ENCODE measurements at places on chromosomes 2 and 18.
A peak's percentile ranks its signal among the peaks of the same experiment; 100 is the strongest.

DNA sequence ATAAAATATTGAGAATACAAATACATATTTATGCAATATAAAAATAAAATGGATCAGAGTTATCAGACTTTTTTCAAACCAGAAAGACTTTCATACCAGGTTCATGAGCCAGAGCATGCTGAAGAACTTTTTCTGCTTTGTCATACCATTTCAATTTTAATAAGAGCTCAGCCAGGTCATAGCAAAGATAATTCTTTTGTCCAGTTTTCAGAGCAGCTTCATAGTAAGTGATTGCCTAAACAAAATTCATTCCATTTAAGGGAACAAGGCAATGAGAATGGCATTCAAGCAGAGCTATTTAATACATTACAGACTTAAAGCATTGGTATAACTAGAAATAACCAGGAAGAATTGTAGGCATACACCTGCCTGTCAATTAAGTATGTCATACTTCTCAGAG is 42.3 kb downstream of the TTC21B start:
- DNase-seq = no peak

GRCh38 chr18:21702602-21703001 is 2.0 kb downstream of the ABHD3 start:
- no peak for DNase-seq

- no peak for DNase-seq
Observed at GRCh38 chr2:165402162-165402561, 67.3 kb upstream of the CSRNP3 start.

DNA sequence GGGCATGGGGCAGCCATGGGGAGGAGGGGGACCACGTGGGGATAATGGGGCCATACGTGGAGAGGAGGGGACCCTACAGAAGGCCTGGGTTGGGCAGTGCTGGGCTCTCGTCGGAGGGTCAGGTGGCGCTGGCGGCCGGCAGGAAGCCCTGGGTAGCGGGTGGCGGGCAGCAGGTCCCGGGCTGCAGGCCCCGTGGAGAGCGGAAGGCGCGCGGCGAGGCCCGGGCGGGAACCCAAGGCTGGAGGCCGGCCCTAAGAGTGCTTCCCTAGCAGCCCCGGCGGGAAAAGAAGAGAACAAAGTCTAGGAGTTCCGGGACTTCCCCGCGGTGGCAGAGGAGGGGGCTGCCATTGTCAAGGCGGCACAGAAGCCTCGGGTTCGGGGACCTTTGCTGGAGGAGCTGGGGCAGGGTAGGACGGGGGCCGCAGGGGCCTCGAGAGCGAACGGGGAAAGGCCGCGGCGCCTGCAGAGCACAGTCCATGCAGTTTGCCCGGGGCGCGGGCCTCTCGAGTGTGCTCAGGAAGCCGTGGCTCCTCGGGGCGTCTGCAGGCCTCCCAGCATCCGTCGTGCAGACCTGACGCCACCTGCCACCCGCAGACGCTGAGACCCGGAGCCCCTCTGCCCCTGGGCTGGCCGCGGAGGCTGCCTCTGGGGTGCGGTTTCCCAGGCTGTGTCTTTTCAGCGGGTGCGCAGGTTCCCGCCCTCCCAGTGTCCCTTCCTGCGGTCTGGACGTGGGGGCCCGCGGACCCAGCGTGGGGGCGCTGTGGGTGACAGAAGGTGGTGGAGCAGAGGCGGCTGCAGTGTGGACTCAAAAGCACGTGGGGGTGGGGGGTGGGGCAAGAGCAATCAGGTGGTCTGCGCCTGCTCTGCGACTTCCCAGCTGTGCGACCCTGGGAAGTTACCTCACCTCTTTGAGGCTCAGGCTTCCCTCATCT is 19.4 kb upstream of the NCL start:
- DNase-seq = peak; percentile 39

- no peak for DNase-seq
Observed at GRCh38 chr2:239256350-239256743, 144.5 kb downstream of the HDAC4 start.

- DNase-seq = no peak
Observed at GRCh38 chr2:40405465-40405864, 46.4 kb downstream of the SLC8A1 start.

- DNase-seq = no peak
Observed at GRCh38 chr2:48316753-48317750, 212.9 kb upstream of the STON1 start.

- no peak for DNase-seq
Observed at GRCh38 chr2:100627330-100628300, 64.8 kb downstream of the PDCL3 start.

DNA sequence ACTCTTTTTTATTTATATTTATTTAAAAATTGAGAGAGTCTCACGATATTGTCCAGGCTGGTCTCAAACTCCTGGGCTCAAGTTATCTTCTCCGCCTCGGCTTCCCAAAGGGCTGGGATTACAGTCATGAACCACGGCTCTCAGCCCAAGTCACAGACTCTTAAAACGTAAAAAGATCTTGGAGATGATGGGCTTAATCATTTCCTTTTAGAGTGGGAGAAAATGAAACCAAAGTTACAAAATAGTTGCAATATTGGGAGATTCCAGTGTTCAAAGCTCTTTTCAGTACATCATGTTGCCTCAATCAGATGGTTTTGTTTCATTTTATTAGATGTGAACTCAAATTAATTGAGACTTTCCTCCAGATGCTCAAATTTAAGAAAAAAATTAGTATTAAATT is 151.4 kb upstream of the XPO1 start:
- no peak for DNase-seq

- no peak for DNase-seq
Observed at GRCh38 chr2:71496156-71496770, 42.9 kb downstream of the DYSF start.

DNA sequence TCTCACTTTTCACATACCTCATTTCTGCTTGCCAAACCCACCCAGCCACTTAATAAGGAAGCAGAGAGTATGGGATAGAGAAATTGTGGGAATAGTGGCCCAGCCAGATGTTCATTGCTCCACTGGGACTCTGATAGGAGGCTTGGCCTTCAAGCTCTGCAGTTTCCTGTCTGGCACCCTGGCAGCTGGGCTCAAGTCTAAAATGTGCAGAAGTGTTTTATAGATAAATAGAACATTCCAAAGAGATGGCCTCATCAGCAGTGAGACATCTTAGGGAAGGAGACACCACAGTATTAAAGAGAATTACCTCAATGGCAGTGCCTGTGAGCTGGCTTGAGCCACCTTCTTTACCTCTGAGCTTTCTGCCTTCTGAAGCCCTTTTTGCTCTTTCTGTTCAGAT is 24.7 kb downstream of the COPS7B start:
- no peak for DNase-seq

DNA sequence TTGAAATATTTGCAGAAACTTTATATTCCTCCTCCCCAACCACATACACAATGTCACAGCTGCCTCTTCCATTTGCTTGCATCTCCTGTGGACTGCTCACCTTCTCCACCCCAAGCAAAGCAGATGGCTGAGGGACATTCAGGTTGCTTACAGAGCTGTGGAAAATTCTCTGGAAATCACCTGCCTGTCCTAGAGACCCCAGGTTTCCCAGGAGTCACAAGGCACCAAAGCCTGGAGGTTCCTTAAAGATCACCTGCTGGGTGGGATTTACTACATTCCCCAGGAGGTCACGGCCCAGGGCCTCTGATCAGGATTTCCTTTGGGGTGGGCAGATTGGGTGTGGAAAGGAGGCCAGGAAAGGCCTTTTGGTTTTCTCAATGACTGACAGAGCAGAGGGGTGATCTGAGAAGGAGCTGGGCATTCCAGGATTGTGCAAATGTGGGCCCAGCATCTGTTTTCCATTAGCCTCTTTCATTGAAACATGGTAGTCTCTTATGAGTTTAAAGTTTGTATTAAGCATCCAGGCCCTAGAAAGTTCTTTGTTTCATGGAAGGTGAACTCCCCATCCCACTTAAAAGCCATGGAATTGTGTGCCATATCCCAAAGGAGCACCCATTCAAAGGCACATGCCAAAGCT is 410.7 kb upstream of the TNP1 start:
- no peak for DNase-seq

GRCh38 chr18:33239298-33239697 is 201.2 kb downstream of the CCDC178 start:
- DNase-seq = no peak

GRCh38 chr2:45698554-45698953 is 47.1 kb downstream of the PRKCE start:
- no peak for DNase-seq

- DNase-seq = no peak
Observed at GRCh38 chr18:2486426-2486825, 84.9 kb downstream of the METTL4 start.

- DNase-seq = peak; percentile 51
Observed at GRCh38 chr2:72204156-72204785, 56.6 kb upstream of the CYP26B1 start.

DNA sequence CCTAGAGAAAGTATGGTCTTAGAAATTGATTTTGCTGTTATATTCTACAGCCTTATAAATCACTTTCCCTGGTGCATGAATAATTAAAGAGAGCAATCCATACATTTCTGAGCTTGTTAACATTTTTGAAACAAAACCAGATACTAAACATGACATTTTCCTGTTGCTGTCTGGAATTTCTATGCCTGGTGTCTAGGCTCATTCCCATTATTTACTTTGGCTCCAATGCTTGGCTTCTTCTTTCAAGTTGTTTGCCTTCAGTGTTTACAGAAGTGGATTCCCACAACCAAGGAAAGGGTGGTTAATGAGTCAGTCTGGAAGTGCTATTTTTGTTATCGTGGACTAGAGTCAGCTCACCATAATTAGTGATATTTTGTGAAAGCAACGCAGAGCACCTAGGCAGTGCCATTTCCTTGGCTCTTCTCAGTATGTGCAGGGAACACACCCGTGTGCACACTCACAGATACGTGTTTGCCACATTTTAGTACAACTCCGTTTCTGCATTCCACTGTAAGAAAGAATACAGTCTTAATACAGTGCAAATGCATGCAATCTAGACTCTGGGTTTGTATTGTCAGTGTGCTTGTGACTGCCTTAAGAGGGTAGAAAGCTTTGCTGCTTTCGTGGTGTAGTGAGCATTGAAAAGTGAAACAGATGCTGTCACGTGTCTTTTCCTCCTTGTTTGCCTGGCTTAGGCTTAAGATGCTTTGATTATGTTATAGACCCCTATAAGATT is 185.0 kb upstream of the RASGRP3 start:
- no peak for DNase-seq

DNA sequence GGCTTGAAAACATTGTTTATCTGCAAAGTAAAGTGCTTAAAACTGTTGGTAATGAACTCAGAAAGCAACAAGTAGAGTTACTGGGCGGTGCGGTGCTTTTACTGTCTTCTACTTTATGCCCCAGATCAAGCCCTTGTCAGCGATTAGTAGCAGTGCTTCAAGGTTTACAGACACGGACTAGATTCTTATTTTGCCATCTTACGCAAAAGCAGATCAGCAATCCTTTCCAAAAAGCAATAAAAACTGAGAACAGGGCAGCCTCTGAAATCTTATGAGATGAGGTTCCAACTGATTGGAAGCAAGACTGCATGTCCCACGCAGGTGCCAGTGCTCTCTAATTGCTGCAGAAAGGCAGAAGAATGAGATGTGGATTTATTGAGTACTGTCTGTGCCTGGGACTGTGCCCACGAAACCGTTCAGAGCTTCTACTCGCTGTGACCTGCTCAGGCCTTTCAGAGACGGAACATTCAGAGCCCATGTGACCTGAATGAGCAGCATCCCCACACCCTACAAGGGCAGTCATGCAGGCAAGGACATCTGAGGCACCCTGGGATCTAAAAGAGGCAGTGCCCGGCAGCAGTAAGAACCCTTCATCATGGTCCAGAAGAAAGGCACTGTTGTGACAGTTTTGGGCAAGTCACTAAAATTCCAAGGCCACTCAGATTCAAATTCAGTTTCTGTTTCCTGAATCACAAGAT is 15.7 kb downstream of the COL4A3 start:
- DNase-seq = no peak

DNA sequence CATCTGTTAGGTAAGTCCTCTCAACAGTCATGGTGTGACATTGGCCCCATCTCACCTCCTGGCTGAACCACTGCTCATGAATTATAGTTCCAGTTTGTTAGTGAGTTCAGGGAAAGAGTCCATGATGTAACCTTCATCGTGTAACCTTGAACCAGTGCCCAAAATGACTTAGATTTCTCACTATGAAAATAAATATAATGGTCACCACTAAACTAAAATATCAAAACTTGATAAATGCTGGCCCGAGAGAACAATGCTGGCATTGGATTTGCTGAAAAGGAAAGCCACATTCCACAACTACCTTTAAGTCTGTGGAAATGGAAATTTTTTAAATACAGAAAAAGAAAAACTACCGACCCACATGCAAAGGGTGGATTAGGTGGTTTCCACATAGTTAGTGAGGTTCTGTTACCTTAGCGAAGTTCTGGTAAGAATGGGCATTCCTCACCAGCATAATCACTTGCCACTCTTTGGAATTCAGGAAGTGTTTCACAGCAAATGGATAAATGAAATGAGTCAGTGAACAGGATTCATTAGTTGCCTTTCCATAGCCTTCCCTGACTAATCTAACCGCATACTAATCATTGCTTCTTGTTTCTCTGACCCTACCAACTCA is 133.9 kb upstream of the CTAGE1 start:
- DNase-seq = no peak

DNA sequence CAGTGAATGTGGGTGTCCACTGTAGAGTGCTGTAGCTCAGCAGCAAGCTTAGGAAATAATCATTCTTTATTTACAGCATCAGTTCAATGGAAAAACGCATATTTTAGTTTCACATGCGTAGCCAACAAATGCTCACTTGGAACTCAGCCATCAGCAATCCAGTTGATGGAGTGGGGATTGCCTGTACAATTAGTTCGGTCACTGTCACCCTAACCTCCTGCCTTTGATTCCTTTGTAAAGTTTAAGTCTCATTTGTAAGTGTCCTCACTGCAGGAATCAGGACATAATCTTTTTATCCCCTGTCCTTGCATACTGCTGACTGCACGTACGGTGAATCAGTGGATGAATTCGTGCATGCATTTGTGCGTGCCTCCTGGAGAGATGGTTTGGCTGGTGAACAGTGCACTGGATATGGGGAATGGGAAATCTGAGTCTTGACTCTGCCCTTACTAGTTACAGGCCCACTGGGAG is 55.9 kb downstream of the RAB31 start:
- DNase-seq = no peak

DNA sequence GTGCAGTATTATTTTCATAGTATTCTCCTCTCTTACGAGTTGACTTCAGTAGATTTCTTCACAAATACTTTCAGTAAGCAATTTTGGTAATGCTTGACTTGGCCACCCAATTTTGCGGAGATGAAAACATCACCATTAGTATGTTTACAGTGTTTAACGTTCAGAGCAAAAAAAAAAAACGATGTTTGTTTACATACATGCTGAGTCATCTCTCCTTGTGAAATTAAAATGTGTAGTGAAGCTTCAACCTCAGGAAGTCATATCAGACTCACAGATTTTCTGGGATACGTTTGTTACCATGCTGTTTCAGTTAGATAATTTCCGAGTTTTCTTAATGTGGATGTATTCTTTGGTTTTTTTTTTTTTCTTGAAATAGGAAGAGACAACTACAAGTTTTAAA is 100.1 kb downstream of the CTNNA2 start:
- DNase-seq = no peak

DNA sequence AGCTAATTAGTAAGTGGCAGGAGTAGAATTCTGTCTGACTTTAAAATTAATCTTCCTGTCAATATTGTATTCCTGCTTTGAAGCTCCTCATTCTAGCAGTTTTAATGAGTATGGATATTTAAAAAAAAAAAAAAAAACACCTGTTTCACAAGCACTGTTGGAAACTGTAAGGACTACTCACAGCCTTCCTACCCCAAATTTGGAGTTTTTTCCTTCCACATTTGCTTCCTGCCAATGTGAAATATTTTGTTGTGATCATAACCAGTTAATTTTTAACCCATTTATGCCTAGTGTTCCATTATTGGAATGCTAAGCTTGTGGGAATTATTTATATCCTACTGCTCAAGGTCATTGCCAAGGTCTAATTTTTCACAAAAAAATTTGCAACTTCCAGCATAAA is 36.1 kb upstream of the SCYGR2 start:
- DNase-seq = no peak
